ENCODE measurements at places on chromosomes 2 and 18.

DNA sequence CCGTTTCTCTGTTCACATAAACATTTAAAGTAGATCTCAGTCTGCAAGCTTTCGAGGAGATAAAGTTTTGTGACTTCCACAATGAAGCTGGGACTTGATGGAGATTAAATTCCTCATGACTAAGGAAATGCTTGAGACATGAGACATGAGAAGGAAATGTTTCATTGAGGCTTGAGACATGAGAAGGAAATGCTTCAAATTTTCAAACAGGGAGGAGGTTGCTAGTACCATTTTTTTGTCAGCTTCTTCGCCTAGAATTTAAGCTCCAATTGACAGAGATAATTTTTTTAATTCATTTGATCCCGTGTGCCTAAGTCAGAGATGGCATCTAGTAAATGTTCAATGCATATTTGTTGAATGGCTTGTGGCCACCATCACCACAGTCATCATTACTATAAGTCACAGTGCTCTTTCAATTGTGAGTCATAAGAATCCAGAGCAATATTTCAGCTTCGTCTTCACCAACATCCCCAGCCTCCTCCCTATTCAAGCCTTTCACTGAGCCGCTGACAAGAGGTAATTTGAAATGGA lies 543 bp upstream of the MARCHF4 start:
- H3K27me3 ChIP-seq = no peaks in the 10 kb centered on the region
- no peak overlapping the region for H3K27ac ChIP-seq
- peaks cover 16% of the 10 kb centered on the region for H3K4me1 ChIP-seq

DNA sequence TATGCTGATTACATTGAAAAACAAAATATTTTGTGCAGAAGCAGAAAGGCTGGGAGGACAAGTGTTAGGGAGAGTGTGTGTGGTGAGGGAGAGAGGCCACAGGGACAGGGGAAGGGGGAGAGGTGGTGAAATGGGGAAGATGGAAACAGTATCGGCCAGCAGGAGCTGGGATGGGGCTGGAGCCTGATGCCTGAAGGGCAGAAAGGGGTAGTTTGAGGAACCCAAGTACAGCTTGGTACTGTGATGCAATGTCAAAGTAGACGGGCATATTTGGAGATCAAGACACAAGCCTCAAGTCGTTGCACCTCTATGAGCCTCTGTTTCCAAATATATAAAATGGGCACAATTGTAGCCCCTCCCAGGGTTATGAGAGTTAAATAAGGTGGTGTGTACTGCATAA lies 152.1 kb downstream of the LPIN1 start:
- no peak overlapping the region for H3K27ac ChIP-seq

DNA sequence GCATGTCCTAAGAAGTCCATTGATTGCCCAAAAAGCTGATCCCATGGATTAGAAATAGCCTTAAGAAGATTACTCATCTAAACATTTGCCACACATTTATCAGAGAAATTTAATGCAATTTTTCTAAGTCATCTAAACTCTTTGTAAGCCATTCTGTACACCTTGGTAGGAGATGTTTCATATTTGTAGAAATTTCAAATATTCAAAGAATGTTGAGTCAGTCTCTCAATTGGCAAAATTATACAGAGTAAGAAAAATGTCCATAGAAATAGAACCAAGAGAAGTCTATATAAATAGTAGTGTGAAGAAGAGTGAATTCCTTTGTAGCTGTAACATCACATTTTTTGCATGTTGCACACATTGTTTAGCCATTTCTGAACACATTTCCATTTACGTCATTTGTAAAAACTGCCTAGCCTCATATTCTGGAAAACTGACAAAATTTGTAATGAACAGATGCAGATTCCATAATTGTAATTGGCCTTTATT lies 128.6 kb downstream of the MSTN start:
- H3K27ac ChIP-seq = no peak overlapping the region
- no peak for DNase-seq
- H3K4me3 ChIP-seq = no peak overlapping the region
- H3K36me3 ChIP-seq = no peaks in the 10 kb centered on the region
- H3K4me1 ChIP-seq = peaks cover 9% of the 10 kb centered on the region
- H3K27me3 ChIP-seq = no peaks in the 10 kb centered on the region

GRCh38 chr2:12397854-12398253 lies 318.9 kb upstream of the TRIB2 start:
- H3K4me3 ChIP-seq = no peak overlapping the region
- no peak for DNase-seq
- H3K36me3 ChIP-seq = no peaks in the 10 kb centered on the region
- H3K4me1 ChIP-seq = no peaks in the 10 kb centered on the region
- H3K27ac ChIP-seq = no peak overlapping the region
- H3K27me3 ChIP-seq = no peaks in the 10 kb centered on the region
